ENCODE measurements at places on chromosomes 2 and 18.

- DNase-seq = no peak
These were observed 10.5 kb downstream of the NAPG start for GRCh38 chr18:10536280-10536679.

DNA sequence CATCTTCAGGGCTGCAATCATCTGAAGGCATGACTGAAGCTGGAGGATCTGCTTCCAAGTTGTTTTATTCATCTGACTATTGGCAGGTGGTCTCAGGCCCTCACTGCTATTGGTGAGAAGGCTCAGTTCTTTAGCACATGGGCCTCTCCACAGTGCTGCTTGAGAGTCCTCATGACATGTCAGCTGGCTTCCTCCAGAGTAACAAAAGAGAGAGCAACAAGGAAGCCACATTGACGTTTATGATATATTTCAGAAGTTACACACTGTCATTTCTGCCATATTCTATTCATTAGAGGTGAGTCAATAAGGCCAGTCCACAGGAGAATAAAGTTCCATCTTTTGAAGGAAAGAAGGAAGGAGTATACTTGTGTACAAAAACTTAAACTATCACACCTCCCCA, 7.9 kb upstream of the SIGLEC15 start:
- DNase-seq = no peak

DNA sequence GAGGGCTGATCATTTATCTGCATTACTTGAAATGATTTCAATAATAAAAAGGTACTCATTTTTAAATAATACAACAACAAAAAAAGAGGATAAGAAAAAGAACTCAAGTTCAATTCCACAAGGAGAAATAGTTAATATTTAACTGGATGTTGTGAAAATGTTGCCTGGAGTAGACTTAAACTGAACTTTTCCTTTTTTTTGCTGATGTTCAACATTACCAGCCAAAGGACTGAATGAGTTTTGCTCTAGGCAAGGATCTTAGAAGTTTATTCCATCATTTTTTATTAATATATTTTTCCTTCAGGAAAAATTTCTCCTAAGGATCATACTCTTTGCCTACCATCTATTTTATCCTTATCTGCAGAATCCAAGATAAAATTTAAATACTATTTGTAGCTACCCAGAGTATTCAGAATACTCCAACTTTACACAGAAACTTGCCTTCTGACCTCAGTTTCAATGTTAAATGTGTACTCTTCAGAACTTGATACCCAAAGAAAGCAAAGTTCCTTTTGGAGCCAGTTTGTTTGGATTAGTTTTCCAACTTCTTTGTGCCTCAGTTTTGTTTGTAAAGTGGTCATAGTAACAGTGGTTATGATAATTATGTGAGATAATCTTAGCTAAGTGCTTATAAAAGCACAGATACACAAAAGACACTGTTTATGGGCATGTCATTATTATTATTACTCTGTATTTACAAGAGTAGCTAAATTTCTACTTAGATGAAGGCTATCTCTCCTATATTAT, 12.8 kb downstream of the CKAP2L start:
- DNase-seq = no peak

- no peak for DNase-seq
These were observed 135.8 kb upstream of the SMAD2 start for GRCh38 chr18:48066225-48066652.

Data from right lung (tissue), 10 donors.